Activated T-helper 17 cell treated with anti-CD3 and anti-CD28 coated beads, Interleukin-2, amount 50 U/mL, for 72 hours (primary cell): ENCODE measurements at places on chromosomes 3 and 15.

- no peak for ATAC-seq
Measured at GRCh38 chr3:131349454-131349853, 32.1 kb upstream of the NUDT16 start.

- no peak for ATAC-seq
Measured at GRCh38 chr3:159764490-159765029, 224.1 kb upstream of the IL12A start.

GRCh38 chr15:48427960-48428547 is 96.8 kb downstream of the DUT start:
- ATAC-seq = no peak

DNA sequence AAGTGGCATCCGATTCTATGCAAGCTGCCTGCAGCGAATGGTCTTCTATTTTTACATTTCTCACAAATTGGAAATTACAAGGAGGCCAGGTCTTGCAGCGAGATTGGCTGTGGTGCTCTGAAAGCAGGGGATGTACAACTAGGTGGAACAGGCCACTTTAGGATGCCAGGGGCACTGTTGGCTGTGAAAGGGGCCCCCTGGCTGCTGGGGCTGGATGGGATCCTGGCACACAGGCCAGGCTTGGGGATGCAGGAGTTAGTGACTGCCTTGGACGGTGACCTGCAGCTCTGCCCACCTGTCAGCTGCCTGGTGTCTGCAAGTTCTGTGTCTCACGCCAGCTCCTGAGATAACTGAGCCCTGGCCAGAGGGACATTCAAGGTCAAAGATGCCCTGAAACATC is 4.6 kb downstream of the SLC6A1 start:
- ATAC-seq = no peak

DNA sequence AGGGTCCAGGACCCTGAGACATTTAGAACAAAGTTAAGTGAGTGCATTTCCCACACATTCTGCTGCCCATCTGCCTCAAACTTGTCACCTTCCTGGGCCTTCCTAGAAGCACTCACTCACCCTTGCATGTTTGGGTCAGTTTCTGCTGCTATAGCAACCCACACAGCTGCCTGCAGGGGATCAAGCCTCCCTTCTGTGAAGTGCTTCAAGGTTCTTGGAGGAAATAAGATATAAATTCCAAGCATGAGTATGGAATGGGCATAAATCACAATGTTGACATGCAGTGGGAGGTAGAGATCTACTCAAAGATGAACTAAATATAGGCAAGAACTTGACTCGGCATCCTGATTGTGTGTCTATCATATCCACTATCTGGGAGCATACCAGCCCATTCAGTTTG is 140.4 kb downstream of the SLC9A9 start:
- ATAC-seq = no peak

- no peak for ATAC-seq
Measured at GRCh38 chr3:98541695-98542094, 9.9 kb downstream of the GPR15 start.

DNA sequence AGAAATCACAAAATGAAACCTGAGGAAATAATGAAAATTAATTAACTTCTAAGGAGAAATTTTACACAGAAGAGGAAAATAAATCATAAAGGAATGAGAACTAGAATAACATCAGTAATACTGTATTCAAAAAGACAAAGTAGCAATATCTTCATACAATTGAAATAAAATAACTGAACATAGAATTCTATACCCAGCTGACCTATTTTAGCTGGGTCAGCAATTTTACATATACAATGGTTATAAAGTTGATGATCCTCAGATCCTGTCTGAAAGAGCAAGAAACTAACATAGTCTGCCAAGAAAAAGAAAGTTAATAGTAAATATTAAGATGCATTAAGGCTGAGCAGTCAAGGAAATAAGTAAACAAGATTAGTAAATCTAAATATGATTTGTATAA is 93.0 kb upstream of the P3H2 start:
- ATAC-seq = no peak

DNA sequence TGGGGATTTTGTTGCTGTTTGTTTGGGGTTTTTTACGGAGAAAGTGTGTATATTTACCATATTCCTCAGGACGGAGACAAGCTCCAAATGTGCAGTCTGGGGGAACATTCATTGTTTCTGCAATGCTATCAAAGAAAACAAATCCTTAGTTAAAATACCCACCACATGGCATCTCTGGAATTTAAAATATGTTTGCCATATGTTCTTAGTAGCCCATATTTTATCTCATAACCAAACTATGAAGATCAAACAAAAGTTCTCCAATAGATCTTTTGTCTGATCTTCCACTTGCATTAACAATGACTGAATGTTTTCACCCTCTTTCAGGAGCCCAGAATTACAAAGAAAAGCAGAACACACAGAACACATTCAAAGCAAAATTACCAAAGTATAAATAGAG is 35.3 kb downstream of the EFHB start:
- ATAC-seq = no peak

- ATAC-seq = peak; percentile 66
Measured at GRCh38 chr15:91302588-91303439, 202.8 kb downstream of the SV2B start.

DNA sequence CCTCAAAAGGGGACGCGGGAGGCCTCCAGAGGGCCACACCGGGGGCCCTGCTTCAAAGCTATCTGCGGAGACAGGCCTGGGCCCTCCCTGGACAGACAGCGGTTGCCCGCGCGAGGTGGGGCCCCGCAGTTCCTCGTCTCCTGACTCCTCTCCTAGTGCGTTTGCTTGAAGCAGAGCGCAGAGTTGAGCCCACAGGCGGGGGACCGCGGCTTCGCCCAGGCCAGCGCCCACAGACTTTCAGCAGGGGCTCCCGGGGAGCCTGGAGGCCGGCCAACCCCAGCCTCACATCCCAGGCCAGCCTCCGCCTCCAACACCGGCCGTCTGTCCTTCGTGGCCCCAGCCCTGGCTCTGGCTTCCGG is 540 bp upstream of the ADAMTS7 start:
- peak; percentile 23 for ATAC-seq

- peak; percentile 23 for ATAC-seq
Measured at GRCh38 chr3:4748701-4749378, 230.4 kb upstream of the BHLHE40 start.

DNA sequence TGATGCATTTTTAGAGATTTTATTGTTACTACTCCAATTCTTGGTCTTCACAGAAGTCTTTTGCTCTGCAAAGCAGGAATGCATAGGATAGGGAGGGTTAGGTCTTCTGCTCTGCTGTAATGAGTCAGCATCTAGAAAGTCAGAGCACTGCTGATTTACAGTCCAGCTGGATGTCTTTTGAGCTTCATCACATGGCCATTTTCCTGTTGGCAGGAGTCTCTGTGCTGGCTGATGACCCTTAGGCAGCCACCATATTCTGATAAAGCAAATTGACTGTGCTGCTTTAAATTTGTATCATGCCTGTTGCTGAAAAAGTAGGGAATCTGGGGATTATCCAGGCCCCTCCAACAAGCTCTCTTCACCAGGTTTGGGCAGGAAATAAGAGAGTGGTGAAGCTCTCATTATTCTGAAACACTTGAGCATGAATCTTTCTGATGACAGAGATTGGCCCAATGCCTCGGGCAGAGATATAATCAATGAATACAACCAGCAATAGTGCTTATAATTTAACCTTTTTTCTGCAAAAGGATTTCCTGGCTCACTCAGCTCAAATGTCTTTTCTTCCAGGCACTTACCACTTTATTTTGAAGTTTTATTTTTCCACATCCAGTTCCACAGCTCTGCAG is 9.7 kb upstream of the CRBN start:
- no peak for ATAC-seq

GRCh38 chr3:129745253-129745652 is 138.8 kb upstream of the PLXND1 start:
- ATAC-seq = no peak

DNA sequence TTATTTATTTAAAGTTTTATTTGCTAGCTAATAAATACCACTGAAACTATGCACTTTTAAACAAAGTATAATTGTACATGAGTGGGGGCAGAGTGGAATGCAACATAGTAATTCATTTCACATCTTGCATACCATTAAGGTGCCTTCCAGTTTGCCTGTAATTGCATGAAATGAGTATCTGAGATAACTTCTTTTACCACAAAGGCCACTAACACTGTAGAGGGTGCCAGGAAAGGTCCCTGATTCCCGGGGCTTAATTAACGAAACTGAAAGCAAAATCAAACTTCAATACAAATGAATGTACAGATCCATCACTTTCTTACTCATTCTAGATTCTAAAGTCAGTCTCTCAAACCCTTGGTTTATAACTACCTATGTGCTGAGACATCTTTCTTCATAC is 2.1 kb downstream of the CD47 start:
- peak; percentile 64 for ATAC-seq

DNA sequence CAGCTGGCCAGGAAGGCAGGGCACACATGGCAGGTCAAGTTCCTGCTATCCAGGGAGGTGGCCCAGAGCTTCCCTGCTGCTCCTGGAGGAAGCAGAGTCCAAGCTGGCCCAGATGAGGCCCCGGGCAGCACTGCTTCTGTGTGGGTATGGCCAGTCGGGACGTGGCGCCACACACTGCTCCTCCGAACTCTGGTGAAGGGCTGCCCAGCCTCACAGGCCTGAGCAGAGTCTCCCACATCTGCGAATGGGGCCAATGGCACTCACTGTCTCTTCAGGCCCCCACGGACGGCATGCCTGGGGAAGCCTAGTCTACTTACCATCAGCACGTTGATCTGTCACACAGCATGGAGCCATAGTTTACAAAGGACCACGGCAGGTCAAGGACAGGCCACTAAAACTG is 2.5 kb upstream of the PLA2G4F start:
- no peak for ATAC-seq

- ATAC-seq = no peak
Measured at GRCh38 chr3:52067526-52067925, 11.2 kb upstream of the DUSP7 start.

GRCh38 chr3:59131016-59131766 is 81.4 kb upstream of the CFAP20DC start:
- ATAC-seq = no peak

- ATAC-seq = no peak
Measured at GRCh38 chr3:110731148-110731547, 340.5 kb upstream of the NECTIN3 start.

GRCh38 chr15:68197661-68198437 is 7.3 kb downstream of the CALML4 start:
- no peak for ATAC-seq

DNA sequence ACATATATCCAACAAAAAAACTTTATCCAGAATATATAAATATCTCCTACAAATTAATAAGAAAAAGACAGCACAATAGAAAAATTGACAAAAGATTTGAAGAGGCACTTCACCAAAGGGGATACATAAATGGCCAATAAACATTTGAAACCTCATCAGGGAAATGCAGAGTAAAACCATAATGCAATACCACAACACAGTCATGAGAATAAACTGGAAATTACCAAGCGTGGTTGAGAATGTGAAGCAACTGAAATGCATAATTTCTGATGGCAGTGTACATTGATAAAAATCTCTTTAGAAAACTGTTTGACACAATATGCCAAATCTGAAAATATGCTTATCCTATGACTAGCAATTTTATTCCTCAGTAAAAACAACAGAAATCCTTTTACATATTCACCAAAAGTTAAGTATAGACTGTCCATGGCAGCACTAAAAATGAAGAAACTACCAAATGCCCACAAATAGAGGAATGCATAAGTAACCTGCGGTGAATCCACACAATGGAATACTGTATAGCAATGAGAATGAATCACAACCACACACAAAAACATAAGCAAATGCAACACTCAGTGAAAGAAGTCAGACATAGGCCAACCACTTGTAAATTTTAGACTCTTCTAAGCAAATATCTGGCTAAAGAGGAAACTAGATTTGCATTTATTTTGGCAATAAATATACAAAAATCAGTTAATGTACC is 7.9 kb downstream of the LYZL4 start:
- ATAC-seq = no peak

DNA sequence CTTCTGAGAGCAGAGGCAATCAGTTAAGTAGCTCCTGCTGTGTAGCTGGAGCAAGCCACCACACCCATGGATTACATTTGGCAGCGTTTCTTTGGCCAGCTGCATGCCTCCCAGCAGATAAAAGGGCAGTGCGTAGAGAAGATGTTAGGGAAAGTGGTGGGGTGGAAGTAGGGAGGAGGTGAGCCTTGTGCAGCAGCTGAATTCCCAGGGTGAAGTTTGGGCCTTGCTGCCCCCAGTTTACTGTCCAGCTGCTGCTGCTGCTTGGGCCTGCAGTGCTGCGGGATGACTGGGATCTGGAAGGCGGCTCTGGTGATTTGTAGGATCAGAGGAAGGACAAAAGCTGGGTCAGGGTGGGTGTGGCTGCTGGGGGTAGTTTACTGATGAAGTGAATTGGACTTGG is 318.7 kb upstream of the C2CD4B start:
- no peak for ATAC-seq

DNA sequence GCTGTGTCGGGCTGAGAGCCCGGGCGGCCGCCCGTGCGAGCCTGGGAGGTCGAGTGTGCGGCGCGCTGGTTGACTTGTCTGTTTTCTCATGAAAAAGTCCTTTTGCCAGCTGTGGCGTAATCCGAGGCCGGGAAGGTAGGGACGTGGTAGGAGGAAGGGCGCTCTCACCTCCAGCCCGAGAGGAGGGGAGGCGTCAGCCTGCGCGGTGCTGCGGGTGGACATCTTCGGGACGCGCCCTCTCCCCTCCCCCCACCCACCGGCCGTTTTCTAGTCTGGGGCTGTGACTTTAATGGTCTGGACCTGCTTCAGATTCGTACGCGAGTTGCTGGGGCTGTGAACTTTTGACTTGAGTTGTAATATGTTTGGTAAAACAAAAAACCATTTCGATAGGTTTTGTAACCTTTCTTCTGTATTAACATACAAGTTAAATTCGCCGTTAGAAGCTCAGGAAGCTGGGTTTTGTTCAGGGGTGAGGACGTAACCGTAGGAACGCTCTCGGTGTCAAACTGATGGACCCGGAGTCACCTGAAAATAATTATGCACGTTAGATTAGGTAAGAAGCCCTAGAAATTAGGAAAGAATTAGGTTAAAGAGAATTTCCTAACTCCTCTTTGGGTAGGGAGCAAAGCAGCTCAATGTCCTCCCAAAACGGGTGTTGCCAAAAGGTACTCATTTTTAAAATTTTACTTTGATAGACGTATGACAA is 762 bp downstream of the NCK1 start:
- ATAC-seq = peak; percentile 30

- peak; percentile 84 for ATAC-seq
Measured at GRCh38 chr3:122754929-122755328, 38.7 kb downstream of the HSPBAP1 start.

GRCh38 chr3:44342176-44342790 is 3.7 kb downstream of the TCAIM start:
- ATAC-seq = no peak

- ATAC-seq = no peak
Measured at GRCh38 chr3:149658744-149659497, 1.1 kb upstream of the WWTR1 start.
